ENCODE measurements at places on chromosomes 6 and 20.

- no peak for DNase-seq
Measured at GRCh38 chr6:62613928-62614327, 327.9 kb upstream of the KHDRBS2 start.

GRCh38 chr20:650281-650680, 2.7 kb downstream of the SRXN1 start:
- DNase-seq, result no peak

DNA sequence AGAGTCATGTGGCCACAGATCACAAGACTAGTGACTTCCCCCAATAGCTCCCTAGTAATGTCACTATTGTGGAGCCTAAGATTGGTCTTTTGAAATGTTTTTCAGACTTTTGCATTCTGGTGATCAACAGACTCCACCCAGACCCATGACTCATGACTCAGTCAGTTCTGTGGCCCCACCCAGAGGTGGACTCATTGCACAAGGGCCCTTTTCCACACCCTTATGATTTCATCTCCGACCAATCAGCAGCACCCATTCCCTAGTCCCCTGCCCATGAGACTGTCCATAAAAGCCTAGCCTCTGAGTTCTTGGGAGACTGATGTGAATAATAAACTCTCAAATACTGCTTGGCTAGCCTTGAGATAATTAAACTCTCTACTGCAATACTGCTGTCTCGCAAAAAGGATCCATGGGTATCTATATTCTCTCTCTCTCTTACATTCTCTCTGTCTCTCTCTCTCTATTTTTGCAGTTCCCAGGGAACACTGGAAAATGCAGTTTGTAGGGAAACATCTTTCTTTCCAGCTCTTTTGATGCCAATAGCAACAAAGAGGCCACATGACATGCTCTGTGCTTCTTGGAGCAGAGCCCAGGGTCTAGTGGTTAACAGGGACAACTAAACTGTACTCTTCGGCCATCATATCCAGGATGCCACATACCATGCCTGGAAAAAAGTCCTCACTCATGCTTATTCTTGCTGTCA, 71.3 kb upstream of the IYD start:
- no peak for DNase-seq

DNA sequence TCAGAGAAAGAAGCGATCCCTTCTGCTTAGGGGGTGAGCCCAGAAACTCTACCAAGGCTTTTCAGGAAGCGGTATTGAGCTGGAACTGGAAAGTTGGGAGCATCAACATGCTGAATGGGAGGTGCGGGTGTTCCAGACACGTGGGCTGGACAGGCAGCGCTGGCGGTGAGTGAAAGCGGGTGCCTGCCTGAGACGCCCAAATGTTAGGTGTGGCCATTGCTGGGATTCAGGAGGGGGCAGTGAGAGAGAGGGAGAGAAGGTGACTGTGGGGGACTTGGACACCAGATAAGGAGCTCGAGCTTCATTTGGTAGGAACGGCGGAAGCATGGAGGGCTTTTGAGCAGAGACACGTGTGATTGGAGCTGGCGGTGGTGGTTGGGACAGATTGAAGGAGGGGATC, 157.7 kb downstream of the ZDHHC14 start:
- no peak for DNase-seq

DNA sequence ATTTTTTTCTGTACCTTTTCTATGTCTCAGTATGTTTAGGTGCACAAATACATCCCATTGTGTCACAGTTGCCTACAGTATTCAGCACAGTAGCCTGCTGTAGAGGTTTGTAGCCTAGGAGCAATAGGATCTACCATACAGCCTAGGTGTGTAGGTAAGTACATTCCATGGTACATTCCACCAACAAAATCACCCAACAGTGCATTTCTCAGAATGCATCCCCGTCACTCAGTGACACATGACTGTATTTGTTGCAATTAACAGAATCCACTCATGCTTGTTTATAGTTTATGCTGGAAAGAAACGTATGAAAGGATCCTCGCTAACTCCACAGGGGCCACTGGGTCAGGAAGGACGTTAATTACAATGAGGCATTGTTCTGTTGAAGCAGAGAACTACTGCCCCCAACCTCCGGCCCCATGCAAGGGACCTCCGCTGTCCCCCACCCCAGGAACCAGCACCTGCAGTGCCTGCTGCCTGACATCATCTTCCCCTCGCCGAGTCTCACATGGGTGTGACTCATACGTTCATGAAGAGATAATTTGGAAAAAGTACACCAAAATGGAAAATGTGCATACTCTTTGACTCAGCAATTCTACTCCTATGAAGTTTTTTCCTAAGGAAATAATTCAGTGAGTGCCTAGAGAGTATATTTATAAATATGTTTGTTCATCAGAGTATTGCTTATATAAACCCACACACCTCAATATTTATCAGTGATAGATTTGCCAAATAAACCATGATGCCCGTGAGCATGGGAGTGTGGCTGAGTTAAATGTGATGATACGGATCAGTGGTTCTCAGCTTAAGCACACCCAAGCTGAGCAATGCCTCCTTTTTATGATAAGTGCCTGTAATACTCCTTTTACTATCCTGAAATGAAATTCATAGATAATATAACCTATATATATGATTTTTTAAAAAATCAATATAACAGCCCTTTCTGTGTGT, 156.4 kb upstream of the ECI2 start:
- DNase-seq, result no peak

GRCh38 chr6:89264296-89264695, 47.1 kb upstream of the GABRR1 start:
- DNase-seq, result no peak

- DNase-seq, result peak; percentile 47
Measured at GRCh38 chr6:131782764-131783163, 25.1 kb upstream of the ENPP1 start.

DNA sequence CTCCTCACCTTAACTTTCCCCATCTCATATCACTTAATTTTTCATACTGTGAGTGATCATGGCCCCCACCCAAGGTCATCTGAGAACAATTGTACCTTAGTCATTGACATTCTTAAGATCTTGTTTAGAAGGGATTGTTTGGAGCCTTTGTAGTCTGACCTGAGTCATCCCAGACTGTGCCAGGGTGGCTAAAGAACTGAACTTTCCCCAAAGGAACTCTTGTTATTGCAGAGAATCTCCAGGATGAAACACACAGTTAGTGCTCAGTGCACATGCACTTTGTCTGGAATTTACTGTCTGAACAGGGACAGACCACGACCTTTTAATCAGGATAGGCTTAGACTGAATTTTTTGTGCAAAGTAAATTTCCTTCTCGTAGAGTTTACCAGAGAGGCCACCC, 112.6 kb upstream of the CCN2 start:
- no peak for DNase-seq

DNA sequence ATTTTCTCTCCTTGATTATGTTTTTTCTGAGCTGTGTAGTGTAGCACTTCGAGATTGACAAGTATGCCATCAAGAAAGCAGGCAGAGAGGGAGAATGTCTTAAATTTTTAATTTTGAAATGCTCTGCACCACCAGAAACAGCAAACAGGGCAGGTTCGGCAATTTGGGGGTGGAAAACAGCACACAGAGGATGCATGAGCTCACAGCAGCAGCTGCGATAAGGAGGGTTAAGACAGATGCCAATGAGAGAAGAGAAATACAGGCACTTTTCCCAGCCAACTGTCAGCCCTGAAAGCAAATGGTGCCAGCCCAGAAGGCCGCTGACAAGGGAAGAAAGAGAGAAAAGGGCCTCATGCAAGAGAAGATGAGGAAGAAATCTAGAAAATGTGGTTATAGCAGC, 15.1 kb upstream of the SNRPB2 start:
- no peak for DNase-seq

DNA sequence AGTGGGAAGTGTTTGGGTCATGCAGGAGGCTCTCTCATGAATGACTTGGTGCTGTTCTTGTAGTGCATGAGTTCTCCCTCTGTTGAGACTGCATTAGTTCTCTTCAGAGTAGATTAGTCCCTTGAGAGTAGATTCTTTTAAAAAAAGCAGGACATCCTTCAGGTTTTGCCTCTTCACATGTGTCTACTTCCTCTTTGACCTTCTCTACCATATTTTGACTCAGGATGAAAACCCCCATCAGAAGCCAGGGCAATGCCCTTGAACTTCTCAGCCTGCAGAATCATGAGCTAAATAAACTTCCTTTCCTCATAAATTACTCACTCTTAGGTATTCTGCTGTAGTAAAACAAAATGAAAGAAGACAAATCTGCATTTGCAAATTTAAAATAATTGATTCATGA, 170.3 kb downstream of the CD109 start:
- no peak for DNase-seq

- DNase-seq, result no peak
Measured at GRCh38 chr6:4336778-4337442, 201.5 kb upstream of the ECI2 start.

DNA sequence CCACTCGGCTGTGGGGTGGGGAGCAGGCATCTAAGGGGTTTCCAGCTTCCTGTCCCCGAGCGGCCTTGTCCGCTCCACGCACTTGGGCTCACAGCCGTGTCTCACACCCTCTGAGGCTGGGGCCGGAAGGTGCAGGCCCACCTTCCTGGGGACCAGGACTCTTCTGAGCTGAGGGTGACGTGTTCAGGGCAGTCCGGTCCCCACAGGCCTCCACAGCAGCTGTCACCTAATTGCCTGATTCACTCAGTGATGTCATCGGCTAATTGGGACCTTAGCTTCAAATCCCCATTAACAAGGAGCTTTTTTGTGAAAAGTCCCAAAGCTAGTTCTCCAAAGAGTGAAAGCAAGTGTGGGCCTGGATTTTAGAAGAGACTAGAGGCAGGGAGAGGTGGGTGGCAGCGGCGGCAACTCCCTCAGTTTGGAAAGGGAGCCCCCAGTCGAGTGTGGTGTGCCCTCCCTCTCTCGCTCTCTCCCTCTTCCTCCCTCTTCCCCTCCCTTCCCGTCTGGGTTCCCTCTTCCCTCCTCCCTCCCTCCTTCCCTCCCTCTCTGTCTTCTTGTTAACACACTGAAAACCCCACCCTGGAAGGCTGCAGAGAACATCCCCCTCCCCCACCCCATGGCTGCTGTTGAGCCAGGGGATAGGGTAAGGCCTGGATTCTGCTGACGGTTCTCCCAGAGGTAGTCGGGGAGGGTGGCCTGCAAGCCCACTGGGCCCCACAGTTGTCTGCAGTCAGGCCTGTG, 39.0 kb downstream of the MYT1 start:
- DNase-seq, result no peak

GRCh38 chr20:34880215-34880850, 3.9 kb downstream of the ACSS2 start:
- DNase-seq, result no peak

DNA sequence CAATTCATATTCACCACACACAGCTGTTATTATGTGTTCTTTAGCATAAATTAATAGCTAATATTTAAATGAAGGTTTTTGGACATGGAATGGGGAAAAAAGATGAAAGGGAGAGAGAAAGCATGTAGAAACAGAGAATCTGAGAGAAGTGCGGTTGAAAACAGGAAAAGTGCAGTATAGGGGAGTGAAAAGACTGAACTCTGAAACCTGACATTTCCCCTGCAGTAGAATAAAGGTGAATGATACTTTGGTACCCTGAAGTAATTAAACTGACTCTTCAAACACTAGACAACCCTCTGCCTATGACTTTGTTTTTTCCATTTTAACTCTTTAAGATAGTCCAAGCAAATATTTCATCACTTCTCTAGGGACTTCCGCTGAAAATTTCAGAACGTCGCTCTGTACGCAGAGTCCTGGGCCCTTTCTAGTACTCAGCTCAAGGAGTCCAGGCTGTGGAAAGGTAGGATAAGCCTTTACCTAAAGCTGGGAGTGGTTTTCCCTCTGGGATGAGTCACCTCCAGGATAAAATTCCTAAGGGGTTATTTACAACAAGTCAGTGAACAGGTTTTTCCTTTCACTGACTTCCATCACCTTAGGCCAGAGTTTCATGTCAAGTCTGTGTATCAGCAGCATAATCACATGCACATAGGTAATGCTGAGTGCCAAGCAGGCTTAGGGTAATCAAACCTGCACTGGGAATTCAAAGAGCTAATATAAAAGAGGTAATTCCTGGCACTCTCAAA, 614.5 kb downstream of the PKHD1 start:
- no peak for DNase-seq

- DNase-seq, result no peak
Measured at GRCh38 chr20:2101057-2101864, at the start of gene STK35. Gene STK35, plus strand, starts transcription at chr20:2101827. Its CDS starts 55 bp downstream, at chr20:2101882.

GRCh38 chr6:68059261-68059660, 575.8 kb upstream of the ADGRB3 start:
- no peak for DNase-seq

GRCh38 chr20:4763723-4764510, 42.2 kb downstream of the PRND start:
- no peak for DNase-seq

GRCh38 chr6:69768664-69769063, 28.1 kb downstream of the LMBRD1 start:
- DNase-seq, result no peak

GRCh38 chr6:113634352-113635163, 222.6 kb upstream of the MARCKS start:
- no peak for DNase-seq

GRCh38 chr6:10081075-10081474, 333.8 kb downstream of the TFAP2A start:
- DNase-seq, result no peak

- DNase-seq, result no peak
Measured at GRCh38 chr6:87699576-87699975, 2.5 kb downstream of the AKIRIN2 start.

DNA sequence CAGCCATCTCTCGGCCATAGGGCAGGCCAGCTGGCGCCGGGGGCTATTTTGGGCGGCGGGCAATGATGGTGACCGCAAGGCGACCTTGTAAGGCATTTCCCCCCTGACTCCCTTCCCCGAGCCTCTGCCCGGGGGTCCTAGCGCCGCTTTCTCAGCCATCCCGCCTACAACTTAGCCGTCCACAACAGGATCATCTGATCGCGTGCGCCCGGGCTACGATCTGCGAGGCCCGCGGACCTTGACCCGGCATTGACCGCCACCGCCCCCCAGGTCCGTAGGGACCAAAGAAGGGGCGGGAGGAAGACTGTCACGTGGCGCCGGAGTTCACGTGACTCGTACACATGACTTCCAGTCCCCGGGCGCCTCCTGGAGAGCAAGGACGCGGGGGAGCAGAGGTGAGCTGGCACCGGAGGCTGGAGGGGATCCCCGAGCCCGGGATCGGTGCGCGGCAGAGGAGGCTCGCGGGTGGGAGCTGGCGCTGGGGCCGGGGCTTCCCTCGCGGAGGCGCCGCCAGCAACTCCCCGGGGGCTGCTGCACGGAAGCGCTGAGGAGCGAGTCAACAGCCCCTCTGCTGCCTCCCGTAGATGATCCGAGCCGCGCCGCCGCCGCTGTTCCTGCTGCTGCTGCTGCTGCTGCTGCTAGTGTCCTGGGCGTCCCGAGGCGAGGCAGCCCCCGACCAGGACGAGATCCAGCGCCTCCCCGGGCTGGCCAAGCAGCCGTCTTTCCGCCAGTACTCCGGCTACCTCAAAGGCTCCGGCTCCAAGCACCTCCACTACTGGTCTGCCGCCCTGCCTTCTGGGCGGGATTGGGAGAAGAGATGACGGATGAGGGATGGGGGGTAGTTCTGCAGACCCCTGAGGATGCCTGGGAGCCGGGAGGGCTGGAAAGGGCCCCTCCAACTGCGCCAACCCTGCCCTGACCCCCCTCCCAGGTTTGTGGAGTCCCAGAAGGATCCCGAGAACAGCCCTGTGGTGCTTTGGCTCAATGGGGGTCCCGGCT, at the start of the genes CTSA and NEURL2:
Gene CTSA, plus strand, starts transcription at position 351 of the 999 bp plus-strand sequence. Its CDS starts 234 bp downstream, at position 585.
Gene NEURL2, minus strand, starts transcription at position 224 of the 999 bp plus-strand sequence. Its CDS starts 217 bp downstream, at position 7.
- peak; percentile 95 for DNase-seq

- DNase-seq, result no peak
Measured at GRCh38 chr6:99099243-99099642, 151.5 kb upstream of the FBXL4 start.
